Cerebellum (tissue), 4 donors: ENCODE measurements at places on chromosomes 7 and 10. TPM values are rescaled to one million over a fixed set of nuclear protein-coding genes. Genes with fewer than 3 reads are reported as not detected.

Gene GRID2IP
- 3.5 TPM for total RNA-seq

Gene LLCFC1
- total RNA-seq = not detected

Gene TRIM73
- total RNA-seq = 8.5 TPM

Gene ATRNL1
- 419 TPM for total RNA-seq

Gene SPDYE8
- not detected for total RNA-seq

Gene DKK1
- total RNA-seq = 2.0 TPM

Gene BUD31
- 34.9 TPM for total RNA-seq

Gene SPDYE5
- not detected for total RNA-seq

Gene GRB10
- total RNA-seq = 60.4 TPM

Gene ZNF32
- 28.5 TPM for total RNA-seq
